NCI-H187 (cell line): ENCODE measurements at places on chromosomes 11 and 22.

GRCh38 chr22:41970601-41971000, 1.4 kb downstream of the SEPTIN3 start:
- DNase-seq = no peak

DNA sequence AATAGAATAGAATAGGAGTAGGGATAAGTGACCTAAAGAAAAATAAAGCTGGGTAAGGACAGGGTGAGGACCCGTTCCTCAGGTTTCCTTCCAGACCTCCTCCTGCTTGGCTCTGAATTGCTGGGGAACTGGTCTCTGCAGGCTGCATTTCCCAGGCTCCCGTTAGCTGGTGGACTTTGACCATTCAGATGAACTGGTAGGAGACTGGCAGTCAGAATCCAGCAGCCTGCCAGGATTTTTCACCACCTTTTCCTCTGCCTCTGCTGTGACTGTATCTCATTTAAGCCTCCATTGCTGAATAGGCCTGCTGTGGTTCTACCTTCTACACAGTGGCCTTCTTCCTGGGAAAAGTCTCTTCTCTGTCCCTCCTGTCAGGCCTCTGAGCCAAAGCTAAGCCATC, 24.6 kb upstream of the SMPD1 start:
- DNase-seq = no peak

DNA sequence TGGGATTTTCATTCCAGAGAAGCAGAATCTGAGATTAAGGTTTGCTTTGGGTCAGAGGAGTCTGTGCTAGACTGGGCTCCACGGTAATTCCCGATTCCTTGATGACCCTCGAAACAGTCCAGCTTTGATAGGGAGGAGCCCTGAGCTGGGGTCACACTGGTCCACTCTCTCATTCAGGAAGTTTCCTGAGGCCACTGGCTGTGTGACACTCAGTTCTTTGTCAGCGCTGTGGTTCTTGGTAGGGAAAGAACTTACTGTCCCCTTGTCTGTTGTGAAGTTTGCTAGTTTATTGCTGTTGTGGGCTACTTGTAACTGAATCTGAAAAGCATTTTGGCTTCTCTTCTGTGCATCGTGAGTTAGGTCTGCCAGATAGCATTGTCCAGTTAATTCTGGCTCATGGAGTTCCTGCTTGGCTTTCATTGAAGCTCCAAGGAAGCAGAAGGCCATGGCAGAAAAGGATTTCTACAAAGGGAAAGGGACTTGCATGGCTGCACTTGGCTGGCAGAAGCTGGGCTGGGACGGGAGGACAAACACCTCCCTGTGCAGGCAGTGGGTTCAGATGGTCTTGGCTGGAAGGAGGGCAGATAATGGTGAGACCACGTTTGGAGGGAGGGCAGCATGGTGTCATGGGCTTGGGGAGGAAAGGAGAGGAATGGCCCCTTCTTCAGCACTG, 23.3 kb downstream of the BCR start:
- no peak for DNase-seq

GRCh38 chr22:44928711-44929358, 81.0 kb downstream of the PHF21B start:
- no peak for DNase-seq

- DNase-seq = no peak
Observed at GRCh38 chr11:75598264-75598663, 36.2 kb downstream of the SERPINH1 start.

- DNase-seq = no peak
Observed at GRCh38 chr11:128207861-128208321, 379.5 kb downstream of the ETS1 start.

- DNase-seq = no peak
Observed at GRCh38 chr11:101582989-101583250, 887 bp downstream of the TRPC6 start.

GRCh38 chr11:898143-898511, 12.5 kb downstream of the CHID1 start:
- DNase-seq = no peak

DNA sequence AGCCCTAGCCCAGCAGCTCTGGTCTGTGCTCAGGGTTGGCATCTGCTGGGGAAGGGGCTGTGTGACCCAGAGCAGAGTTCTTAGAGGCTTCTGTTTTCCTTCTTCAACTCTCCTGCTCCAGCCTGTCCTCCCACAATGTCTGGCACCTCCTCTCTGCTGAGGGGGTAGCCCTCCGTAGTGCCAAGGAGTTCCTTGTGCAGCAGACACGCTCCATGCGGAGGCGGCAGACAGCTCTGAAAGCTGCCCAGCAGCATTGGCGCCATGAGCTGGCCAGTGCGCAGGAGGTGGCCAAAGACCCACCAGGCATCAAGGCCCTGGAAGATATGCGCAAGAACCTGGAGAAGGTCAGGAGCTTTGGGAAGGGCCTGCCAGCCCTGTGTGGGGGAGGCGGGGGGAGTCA, 69.3 kb downstream of the CEP164 start:
- DNase-seq = no peak

- DNase-seq = no peak
Observed at GRCh38 chr11:115843685-115844084, 339.5 kb upstream of the CADM1 start.

- DNase-seq = no peak
Observed at GRCh38 chr11:119921571-119921970, 192.6 kb upstream of the NECTIN1 start.

GRCh38 chr11:569158-569885, 6.9 kb upstream of the PHRF1 start:
- DNase-seq = no peak

DNA sequence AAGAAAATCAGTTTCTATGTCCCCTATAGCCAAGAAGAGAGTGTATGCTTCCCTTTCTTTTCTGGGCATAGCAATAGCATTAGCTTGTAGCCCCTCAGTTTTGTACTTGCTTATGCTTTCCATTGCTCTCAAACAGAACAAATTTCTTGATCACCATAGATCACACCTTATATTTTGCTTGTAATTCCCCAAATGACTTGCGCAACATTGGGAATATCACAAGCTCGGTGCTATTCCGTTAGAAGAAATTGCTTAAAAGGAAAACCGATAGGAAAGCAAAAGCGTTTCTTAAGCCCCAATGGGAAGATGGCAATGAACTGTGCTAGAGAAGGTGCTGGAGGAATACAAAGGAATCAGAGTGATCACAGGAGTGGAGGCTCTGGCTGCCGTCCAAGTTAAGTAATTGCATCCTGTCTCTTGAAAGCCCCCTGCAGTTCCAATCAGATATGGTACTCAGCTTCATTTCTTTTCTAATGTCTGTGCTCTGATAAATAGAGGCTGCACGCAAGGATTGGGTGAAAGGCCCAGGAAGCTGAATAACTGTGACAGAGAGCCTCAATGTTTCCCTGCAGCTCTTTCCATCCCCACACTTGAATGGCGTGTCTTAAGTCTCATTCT, 182.1 kb upstream of the KIRREL3 start:
- peak; percentile 64 for DNase-seq

DNA sequence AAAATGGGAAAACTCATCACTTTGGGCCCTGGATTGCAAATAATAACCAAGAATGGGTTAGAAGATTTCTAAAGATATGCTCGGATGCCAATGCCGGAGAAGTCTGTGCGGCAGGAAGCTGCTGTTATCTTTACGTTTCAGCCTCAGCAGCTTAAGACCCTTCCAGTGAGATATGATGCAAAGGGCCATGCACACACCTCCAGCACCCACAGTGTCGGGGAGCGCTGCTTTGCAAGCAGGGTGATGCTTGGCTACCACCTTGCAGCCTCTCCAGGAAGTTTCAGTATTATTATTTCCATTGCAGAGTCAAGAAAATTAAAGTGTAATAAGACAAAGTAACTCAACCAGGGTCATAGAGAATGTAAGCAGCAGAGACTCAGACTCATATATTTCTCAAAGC, 37.3 kb downstream of the LARGE1 start:
- no peak for DNase-seq

DNA sequence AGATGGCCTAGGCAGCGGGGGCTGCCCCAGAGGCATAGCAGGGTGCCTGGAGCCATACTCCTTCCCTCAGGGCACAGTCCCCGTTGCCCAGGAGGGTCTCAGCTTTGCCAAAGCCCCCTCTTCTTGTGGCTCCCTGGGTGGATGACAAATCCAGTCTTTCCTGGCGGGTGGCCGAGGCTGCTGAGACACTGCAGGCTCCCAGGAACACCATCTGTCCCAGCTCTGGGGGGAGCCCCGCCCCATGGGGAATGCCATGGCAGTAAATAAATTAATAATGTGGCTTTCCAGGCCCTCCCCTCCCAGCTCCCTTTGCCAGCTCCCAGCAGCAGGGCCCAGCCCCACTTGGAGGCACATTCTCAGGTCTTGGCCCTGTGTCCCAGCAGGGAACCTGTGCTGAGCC, 45.0 kb downstream of the PDE2A start:
- DNase-seq = no peak

GRCh38 chr22:27461470-27461869, 340.1 kb downstream of the MN1 start:
- DNase-seq = no peak

GRCh38 chr22:31155422-31155821, 4.6 kb upstream of the RNF185 start:
- DNase-seq = no peak

DNA sequence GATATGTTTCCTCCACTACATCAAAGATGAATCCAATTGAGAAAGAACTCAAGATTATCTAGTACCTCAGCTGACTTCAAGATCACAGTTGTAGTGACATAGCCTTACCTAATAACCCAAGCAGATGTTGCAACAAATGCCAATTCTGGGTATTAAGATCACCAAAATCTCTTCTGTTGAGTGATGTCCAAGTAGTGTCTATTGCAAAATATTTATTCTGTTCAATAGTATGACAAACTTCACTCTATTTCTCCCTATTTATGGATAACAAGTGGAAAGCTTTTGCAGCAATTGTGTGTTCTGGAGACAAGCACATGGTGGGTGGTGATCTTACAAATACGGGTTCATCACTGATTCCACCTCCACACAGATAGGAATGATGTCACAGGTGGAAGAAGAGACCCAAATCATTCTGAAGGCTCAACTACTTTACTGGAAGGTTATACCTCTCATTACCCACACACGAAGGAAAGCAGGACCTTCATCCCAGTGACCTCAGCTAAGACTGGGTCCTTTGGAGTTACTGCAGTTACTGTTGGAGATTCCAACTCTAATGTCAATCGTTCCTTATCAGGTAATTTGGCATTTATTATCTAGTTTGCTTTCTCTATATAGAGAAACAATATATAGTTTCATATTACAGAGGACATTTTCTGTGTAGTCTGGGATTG, 72.0 kb downstream of the CD44 start:
- no peak for DNase-seq

DNA sequence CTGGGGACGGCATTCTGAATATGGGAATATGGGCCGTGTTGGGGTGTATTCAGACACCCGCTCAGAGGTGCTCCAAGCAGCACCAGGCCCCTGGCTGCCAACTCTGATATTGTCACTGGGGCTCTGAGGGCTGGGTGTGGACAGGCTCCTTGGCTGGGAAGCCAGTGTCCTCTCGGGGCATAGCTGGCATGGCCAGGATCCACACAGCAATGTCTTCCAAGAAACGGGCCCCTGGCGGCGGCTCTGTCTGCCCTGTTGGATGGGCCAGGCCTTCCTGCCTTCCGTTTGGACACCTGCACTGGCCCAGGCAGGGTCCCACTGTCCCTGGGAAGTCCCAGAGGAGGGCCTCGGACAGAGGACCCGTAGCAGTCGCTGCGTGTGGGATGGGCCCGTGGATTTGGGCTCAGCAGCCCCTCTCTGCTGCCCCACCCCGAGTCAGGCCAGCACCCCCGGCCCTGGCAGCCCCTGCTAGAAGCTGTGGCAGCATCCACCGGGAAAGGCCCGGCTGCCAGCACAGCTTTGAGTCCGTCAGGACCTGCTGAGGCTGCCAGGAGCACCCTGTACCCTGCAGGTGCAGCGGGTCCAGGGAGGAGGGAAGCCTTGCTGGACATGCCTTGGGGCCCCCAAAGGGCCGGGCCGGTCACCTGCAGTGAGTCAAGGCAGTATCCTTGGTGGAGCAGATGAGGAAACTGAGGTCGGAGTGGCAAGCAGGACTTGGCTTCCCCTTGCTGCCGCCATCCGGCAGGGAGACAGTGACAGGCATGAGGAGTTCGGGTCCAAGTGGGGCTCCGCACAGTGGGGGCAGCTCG, 4.1 kb downstream of the PANX2 start:
- no peak for DNase-seq

DNA sequence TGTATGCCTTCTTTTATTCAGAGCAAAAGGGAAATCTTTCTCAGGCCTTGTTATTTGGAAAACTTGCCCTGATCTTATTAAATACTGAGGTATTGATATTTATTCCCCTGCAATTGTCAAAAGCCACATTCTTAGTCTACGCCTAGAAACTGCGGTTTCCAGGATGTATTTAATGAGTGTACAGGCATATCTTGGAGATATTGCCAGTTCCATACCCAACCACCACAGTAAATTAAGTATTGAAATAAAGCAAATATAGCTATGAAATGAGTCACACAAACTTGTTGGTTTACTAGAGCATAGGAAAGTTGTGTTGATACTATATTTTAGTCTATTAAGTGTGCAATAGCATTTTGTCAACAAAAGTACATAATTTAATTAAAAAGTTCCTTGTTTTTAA, 152.7 kb upstream of the CCDC179 start:
- no peak for DNase-seq

DNA sequence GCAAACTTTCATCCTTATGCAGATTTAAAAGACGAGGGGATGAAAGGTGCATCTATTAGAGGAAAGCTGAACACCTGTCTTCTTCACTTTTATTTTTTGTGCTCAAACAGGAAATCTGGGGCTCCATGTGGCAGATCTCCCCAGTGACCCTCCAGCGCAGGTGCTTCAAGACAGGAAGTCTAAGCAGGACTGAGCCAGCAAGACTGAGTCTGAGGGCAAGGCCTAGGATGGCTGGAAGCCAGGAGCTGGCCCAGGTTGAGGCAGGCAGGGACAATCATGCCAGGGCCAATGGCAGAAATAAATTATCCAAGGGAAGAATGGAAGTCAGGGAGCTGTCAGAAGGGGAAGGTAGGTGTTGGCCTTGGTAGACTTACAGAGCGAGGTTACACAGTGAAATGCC, 101.1 kb upstream of the SPON1 start:
- no peak for DNase-seq

DNA sequence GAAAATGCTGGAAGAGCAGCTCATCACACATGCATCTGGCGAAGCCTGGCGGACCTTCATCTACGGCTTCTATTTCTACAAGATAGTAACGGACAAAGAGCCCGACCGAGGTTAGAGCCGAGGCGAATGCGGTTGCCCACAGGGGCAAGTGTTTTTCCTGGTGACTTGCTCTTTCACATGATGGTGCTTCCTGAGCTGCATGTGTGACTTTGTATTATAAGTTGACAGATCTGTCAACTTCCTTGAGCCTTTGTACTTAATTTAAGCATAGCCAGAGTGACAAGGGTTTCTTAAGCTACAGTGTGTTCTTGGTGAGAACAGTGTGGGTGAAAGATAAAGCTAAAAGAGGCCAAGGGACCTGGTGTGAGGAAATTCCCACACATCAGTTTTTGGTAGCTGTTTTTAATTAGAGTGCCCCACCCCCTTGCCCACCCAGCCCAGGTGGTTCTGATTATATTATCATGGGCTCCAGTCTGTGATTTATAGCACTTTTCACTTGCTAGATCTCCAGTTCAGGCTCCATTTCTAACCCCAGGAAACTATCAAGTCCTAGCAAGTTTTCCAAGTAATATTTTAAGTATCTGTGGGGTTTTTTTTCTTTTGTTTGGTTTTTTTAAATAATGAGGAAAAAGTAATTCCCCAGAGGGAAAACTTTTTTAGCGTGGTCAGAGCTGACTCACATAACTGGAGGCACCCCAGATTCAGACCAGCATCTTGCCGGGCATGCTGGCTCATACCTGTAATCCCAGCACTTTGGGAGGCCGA, 68.0 kb upstream of the YWHAH start:
- DNase-seq = no peak
